ENCODE measurements at places on chromosomes 6 and 20. TPM values are rescaled to one million over a fixed set of nuclear protein-coding genes. Genes with fewer than 3 reads are reported as not detected.

The HDGFL1 gene
- not detected for total RNA-seq

The WASF1 gene
- 55.7 TPM for total RNA-seq

The TUBB2B gene
- 0.54 TPM for total RNA-seq

The RXRB gene
- 35.1 TPM for total RNA-seq

GRCh38 chr6:118918329-118918725 lies 16.6 kb downstream of the MCM9 start:
- DNase-seq: no peak
- H3K36me3 ChIP-seq: peaks cover 71% of the 10 kb centered on the region
- H3K27ac ChIP-seq: no peak overlapping the region
- no peak overlapping the region for H3K4me3 ChIP-seq
- H3K4me1 ChIP-seq: no peaks in the 10 kb centered on the region

DNA sequence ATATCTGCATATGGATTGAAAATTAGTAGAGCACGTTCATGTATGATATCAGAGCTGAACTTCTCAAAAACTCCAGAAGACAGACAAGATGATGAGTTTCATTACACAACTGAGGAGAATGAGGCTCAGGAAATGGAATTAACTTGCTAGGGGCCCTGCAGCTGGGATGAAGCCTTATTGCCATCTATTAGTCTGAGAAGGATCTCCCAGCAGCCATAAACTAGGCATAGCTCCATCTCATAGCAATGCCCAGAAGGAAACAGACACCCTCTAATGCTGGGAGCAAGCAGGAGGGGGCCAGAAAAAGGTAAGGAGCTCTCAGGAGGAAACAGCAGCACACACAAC lies 18.0 kb downstream of the TFEB start:
- no peak overlapping the region for H3K27ac ChIP-seq
- DNase-seq: no peak

GRCh38 chr6:34606477-34607265 lies 50.5 kb upstream of the SPDEF start:
- no peaks in the 10 kb centered on the region for H3K27me3 ChIP-seq
- no peak for DNase-seq
- peaks cover 7% of the 10 kb centered on the region for H3K4me1 ChIP-seq
- no peak overlapping the region for H3K4me3 ChIP-seq

DNA sequence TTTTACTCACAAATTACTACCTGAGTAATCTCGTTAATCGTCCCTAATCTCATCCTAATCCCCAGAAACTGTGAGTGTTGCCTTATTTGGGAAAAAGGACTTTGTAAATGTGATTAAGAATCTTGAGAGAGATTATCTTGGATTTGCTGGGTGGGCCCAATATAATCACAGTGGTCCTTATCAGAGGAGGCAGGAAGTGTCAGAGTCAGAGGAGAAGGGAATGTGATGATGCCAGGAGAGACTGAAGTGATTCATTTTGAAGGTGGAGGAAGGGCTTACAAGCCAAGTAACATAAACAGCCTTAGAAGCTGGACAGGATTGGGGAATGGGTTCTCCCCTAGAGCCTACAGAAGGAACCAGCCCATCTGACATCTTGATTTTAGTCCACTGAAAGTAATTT lies 16.7 kb downstream of the RPP21 start:
- no peak overlapping the region for H3K27ac ChIP-seq
- no peaks in the 10 kb centered on the region for H3K4me1 ChIP-seq
- no peak for DNase-seq
- no peaks in the 10 kb centered on the region for H3K36me3 ChIP-seq

- no peak overlapping the region for H3K27ac ChIP-seq
- H3K4me3 ChIP-seq: no peak overlapping the region
- no peaks in the 10 kb centered on the region for H3K4me1 ChIP-seq
- H3K27me3 ChIP-seq: peaks cover 16% of the 10 kb centered on the region
Measured at GRCh38 chr6:18724056-18724455, 336.9 kb downstream of the RNF144B start.

DNA sequence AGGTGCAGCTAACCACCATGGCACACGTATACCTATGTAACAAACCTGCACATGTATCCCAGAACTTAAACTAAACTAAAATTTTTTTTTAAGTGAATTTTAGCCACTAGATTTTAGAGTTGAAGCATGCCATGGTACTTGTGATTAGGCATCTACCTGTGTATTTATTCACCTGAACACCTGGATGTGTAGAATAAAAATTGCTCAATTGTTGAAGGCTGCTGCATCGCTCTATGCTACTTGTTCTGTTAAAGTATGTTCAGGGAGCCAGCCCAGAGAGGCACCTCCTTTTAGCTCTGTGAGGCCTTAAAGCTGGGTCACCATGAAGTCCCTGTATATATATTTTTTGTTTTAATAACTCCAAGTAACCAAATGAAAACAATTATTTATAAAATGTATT lies 28.3 kb downstream of the SLC22A3 start:
- H3K27ac ChIP-seq: no peak overlapping the region
- no peak for DNase-seq
- no peak overlapping the region for H3K4me3 ChIP-seq
- no peaks in the 10 kb centered on the region for H3K36me3 ChIP-seq
- H3K4me1 ChIP-seq: peaks cover 12% of the 10 kb centered on the region

GRCh38 chr20:23251779-23252178 lies 98.8 kb upstream of the NXT1 start:
- no peak overlapping the region for H3K4me3 ChIP-seq
- no peaks in the 10 kb centered on the region for H3K27me3 ChIP-seq
- no peaks in the 10 kb centered on the region for H3K36me3 ChIP-seq
- H3K4me1 ChIP-seq: peaks cover 7% of the 10 kb centered on the region

DNA sequence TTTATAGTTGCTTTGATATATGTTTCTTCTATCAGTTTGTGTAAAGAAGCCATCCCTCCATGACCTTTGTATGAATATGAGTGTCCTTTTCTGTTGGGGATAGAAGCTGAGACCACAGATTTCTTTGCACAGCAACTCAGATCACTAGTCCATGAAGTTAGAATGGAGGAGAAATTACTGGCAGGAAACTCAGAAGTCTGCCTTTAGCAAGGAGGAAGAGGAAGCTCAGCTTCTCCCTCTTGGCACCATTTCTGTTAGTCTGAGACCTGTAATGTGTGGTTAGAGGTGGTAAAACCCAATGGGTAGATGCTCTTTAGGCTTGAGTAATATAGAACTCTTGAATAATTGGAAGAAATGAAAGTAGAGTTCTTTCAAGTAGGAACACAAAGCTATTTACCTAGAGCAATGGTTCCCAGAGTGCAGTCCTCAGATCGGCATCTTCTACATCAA lies 995.3 kb upstream of the FLRT3 start:
- no peaks in the 10 kb centered on the region for H3K27me3 ChIP-seq
- no peaks in the 10 kb centered on the region for H3K36me3 ChIP-seq
- no peak overlapping the region for H3K4me3 ChIP-seq
- DNase-seq: no peak
- H3K4me1 ChIP-seq: no peaks in the 10 kb centered on the region
- no peak overlapping the region for H3K27ac ChIP-seq

- no peak overlapping the region for H3K27ac ChIP-seq
- no peaks in the 10 kb centered on the region for H3K27me3 ChIP-seq
- peaks cover 13% of the 10 kb centered on the region for H3K36me3 ChIP-seq
- no peak for DNase-seq
Measured at GRCh38 chr6:42341771-42342553, 109.8 kb downstream of the TRERF1 start.

DNA sequence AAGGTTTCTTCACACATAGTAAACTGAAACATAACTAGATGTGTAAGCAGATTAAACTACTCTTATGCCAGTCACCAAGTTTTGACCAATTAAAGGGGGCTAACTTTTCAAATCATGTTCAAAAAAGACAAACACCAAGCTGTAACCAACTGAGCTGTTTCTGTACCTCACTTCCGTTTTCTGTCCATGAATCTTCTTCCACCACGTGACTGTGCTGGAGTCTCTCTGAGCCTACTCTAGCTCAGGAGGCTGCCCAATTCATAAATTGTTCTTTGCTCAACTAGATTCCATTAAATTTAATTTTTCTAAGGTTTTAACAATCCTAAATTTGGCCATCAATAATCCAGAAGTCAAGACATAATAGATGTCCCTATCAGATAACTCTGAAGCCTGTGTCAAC lies 229.4 kb downstream of the FNDC1 start:
- H3K36me3 ChIP-seq: no peaks in the 10 kb centered on the region
- H3K27ac ChIP-seq: no peak overlapping the region
- H3K4me1 ChIP-seq: no peaks in the 10 kb centered on the region
- no peak overlapping the region for H3K4me3 ChIP-seq

DNA sequence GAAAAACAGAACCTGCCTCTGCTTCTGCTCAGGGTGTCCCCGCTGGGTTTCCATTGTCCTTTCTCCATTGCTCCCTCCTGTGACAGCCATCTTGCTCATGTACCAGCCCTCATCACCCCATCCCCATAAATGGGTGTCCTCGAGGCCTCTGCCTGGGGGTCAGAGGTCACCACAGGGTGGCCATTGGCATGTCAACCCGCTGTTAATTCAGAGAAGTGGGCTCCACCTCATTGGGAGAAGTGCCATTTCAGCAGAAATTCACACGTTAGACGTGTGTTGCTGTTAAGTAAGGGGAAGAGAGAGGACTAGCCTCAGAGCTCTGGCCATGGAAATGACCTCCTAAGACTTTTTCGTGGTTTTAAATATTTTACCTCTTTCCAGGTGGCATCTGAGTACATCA lies 71.9 kb downstream of the PTPN1 start:
- H3K27me3 ChIP-seq: no peaks in the 10 kb centered on the region
- H3K36me3 ChIP-seq: peaks cover 100% of the 10 kb centered on the region
- no peak for DNase-seq

GRCh38 chr6:83590416-83590815 lies 78.1 kb downstream of the PRSS35 start:
- no peak overlapping the region for H3K4me3 ChIP-seq
- H3K4me1 ChIP-seq: peaks cover 6% of the 10 kb centered on the region
- no peaks in the 10 kb centered on the region for H3K36me3 ChIP-seq
- H3K27me3 ChIP-seq: peaks cover 8% of the 10 kb centered on the region

- no peaks in the 10 kb centered on the region for H3K27me3 ChIP-seq
- H3K4me3 ChIP-seq: no peak overlapping the region
- peaks cover 6% of the 10 kb centered on the region for H3K4me1 ChIP-seq
- DNase-seq: peak; percentile 4
- H3K27ac ChIP-seq: peak overlapping the region; percentile 22
Measured at GRCh38 chr6:45148278-45148677, 179.9 kb upstream of the RUNX2 start.

DNA sequence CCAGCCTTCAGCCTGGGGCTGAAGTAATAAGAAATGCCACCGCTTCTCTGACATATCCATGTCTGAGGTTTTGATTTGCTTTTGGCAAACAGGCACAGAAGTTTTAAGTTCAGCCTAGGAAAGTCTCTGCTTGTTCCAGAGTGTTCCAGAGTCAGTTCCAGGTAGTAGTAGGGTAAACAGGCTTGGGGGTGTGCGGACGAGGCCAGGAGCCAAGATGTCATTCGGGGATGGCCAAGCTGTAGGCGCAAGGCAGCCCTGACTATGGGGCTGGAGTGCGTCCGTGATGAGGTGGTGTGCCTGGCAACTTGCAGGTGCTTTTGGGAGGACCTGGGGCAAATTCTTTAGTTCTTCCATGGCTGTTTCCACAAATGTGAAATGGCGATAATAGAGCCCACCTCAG lies 60.3 kb downstream of the IRF4 start:
- no peaks in the 10 kb centered on the region for H3K36me3 ChIP-seq
- H3K4me1 ChIP-seq: no peaks in the 10 kb centered on the region
- DNase-seq: no peak
- no peak overlapping the region for H3K4me3 ChIP-seq
